Activated CD8-positive, alpha-beta memory T cell treated with anti-CD3 and anti-CD28 coated beads for 48 hours (primary cell): ENCODE measurements at places on chromosomes 16 and 17.

GRCh38 chr16:57778658-57779057, 23.6 kb downstream of the KIFC3 start:
- DNase-seq, result no peak

- no peak for DNase-seq
Measured at GRCh38 chr17:81135505-81136278, 29.6 kb upstream of the PVALEF start.

DNA sequence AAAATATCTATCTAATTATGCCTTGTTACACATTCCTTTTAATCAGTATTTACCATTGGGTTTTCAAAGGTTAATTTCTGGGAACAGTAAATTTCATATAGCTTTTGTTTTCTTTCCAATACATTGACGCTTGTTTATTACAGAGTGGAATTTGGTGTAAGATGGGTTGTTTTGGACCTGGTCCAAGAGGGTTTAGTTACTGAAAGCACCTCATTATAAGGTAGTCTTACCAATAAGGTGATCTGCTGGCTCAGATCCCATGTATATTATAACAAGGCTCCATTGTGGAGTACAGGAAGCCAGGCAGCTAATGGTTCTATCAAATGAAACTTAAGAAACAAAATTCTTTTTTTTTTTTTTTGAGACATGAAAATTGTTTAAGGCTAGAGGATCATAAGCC, 87.3 kb upstream of the NACA2 start:
- no peak for DNase-seq

GRCh38 chr16:85648070-85648714, 35.1 kb downstream of the GSE1 start:
- DNase-seq, result no peak
